ENCODE measurements at places on chromosomes 1 and 21. TPM values are rescaled to one million over a fixed set of nuclear protein-coding genes. Genes with fewer than 3 reads are reported as not detected.

DIRAS3 gene
- total RNA-seq, result 0.72 TPM

AADACL4 gene
- not detected for total RNA-seq

DMBX1 gene
- total RNA-seq, result 0.37 TPM

LRRC7 gene
- total RNA-seq, result not detected

DNA sequence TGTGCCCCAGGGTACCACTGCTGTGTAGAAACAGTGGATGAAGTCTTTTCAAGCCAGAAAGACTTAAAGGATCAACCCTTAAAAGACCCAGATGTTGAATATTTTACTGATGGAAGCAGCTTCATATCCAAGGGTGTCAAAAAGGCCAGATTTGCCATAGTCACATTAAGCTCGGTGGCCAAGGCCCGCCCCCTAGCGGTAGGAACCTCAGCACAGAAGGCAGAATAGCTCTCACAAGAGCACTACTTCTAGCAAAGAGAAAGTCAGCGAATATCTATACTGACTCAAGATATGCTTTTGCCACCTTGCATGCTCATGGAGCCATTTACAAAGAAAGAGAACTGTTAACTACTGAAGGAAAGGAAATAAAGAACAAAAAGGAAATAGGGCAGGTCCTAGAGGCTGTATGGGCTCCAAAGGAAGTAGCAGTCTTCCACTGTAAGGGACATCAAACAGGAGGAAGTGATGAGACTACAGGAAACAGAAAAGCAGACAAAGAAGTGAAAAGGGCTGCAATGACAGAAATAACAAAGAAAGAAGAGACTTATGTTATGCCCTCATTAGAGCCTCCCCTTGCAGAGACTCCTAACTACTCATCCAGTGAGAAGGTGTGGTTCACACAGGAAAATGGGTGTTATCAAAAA lies 90.5 kb downstream of the LIPI start:
- peak; percentile 72 for DNase-seq

DNA sequence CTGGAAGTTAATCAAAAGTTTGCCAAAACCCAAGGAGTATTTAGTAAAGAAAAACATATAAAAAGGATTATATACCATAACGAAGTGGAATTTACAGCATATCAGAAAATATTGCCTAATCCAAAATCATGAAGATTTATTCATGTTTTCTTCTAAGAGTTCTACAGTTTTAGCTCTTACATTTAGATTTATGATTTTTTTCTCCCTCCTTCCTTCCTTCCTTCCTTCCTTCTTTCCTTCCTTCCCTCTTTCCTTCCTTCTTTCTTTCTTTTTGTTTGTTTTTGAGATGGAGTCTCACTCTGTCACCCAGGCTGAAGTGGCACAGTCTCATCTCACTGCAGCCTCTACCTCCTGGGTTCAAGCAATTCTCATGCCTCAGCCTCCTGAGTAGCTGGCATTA lies 15.7 kb upstream of the PRSS38 start:
- no peak for DNase-seq

GRCh38 chr1:234842726-234843641 lies 233.0 kb upstream of the IRF2BP2 start:
- peak; percentile 87 for DNase-seq

- DNase-seq, result no peak
These were observed 53.6 kb downstream of the SLC45A1 start for GRCh38 chr1:8371372-8371991.

DNA sequence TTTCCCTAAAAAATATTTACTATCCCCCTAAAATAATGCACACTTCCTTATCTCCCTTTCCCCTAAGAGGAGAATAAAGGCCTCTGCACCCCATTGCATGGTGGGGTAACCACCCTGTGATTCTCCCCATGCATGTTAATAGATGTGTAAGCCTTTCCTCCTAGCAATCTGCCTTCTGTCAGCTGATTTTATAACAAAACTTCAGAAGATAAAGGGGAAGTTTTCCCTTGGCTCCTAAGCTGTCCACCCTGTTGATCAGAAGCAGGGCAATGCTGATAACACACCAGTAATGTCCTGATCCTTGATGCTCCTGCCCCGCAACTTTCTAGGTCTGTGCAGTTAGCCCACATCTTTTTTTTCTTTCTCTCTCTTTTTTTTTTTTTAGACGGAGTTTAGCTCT lies 11.4 kb upstream of the RNF187 start:
- no peak for DNase-seq

DNA sequence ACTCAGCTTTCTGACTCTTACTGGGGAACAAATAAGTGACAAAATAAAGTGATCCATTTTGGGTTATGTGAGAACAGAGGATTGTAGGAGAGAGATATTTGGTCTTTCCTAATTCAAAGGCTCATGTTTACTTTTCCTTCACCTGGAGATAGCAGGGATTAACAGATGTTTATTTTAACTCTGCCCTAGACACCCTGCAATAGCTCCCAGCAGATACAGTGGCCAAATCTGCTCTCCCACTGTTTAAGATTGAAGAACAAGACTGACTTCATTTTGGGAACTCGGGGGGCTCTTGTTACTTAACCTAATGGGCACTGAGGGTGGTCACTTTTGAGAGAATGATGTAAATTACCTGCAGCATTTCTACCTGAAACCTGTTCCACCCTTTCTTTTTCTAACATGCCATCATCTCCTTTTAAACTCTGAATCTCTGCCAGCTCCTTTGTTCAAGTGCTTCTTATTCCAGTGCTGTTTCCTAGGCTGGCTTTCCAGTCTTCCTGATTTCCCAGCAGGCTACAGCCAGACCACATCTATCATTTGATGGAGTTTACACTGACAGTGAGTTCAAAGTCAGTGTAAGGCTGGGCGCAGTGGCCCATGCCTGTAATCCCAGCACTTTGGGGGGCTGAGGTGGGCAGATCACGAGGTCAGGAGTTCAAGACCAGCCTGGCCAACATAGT lies 90.0 kb downstream of the SELENOF start:
- no peak for DNase-seq

DNA sequence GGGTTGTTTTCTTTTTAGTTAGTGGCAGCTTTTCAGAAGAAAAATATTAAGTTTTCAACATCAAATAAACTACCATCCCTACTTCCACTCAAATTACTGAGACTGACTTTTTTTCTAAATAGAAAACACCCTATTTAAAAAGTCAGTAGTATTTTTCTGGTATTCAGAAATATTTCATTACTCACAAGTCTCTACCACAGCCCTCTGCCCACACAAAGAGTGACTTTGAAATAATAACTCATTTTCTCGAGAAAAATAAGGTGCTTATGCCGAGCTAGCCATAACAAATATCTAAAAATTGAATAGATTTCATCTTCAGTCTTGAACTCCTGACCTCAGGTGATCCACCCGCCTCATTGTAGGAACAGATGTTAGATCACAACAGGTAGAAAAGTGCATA lies 41.8 kb upstream of the USP25 start:
- no peak for DNase-seq

- DNase-seq, result no peak
These were observed 199.2 kb downstream of the DNM3 start for GRCh38 chr1:172040466-172040865.

GRCh38 chr1:11964656-11965055 lies 15.6 kb upstream of the MFN2 start:
- DNase-seq, result no peak

- DNase-seq, result no peak
These were observed 49.5 kb upstream of the SLC19A1 start for GRCh38 chr21:45591619-45592207.

DNA sequence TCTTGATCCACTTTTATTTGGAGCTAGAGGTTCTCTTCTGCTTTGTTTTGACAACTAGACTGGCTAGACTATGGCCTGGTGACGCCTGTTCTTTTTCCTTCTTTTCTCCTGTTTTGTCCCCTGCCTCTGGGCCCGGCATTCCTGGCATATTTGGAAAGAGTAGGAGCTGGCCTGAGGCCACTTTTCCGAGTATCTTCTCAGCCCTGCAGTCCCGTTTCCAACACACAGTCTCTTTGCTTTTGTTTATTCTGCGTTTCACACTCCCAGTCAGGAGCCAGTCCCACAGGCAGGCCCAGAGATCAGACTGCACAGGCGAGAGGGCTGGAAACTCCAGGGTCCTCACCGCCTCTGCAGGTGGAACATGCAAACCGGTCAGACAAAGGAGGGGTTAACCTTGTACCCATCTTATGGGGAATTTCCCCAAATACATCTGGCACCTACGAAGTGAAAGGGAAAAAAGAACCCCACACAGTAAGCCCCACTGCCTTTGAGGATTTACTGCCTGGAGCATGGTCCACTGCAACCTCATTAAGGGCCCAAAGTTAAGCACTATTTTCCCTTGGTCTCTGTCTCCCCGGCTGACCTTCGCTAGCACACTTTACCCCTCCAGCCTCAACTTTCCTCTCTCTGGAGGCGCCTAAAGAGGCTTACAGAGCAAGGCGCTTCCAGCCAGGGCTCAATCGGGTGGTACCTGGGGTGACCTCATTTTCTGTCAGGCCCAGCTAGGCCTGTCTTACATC lies 141.1 kb downstream of the TOMM20 start:
- no peak for DNase-seq

DNA sequence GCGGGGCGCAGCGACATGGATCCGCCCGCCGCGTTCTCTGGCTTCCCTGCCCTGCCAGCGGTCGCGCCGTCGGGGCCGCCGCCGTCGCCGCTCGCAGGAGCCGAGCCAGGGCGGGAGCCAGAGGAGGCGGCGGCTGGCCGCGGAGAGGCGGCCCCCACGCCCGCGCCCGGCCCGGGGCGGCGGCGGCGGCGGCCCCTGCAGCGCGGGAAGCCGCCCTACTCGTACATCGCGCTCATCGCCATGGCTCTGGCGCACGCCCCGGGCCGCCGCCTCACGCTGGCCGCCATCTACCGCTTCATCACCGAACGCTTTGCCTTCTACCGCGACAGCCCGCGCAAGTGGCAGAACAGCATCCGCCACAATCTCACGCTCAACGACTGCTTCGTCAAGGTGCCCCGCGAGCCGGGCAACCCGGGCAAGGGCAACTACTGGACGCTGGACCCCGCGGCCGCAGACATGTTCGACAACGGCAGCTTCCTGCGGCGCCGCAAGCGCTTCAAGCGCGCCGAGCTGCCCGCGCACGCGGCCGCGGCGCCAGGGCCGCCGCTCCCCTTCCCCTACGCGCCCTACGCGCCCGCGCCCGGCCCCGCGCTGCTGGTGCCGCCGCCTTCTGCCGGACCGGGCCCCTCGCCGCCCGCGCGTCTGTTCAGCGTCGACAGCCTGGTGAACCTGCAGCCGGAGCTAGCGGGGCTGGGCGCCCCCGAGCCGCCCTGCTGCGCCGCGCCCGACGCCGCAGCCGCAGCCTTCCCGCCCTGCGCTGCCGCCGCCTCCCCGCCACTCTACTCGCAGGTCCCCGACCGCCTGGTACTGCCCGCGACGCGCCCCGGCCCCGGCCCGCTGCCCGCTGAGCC lies 459 bp downstream of the FOXE3 start:
- DNase-seq, result peak; percentile 23

DNA sequence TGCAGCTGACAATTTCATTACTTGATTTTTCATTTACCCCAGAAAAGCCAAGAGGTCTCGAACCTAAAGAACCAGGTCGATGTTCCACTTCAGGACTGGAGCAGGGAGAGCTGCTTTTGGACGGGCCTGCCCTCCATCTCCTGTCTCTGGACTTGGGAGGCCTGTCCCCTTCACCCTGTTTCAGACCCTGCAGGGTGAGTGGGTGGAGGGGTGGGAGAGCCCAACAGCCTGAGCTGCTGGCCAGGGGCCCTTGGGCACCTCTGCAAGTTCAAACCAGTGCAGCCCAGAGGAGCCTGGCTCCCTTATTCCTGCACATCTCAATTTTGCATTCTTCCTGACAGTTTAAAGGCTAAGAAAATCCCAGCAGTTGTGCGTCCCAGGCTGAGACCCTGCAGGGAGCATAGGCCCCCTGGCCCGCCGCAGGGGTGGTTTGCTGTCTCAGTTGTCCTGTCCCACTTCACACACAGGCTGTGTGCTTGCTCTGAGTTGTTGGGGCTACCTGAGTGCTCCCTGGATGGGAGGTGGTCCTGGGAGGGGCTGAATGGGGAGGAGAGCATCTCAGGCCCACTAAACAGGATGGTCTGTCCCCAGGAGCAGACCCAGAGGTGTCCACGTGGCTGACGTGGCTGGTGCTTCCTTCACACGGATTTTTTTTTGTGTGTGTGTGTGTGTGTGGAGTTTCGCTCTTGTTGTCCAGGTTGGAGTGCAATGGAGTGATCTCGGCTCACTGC lies 443.7 kb downstream of the PTPRU start:
- DNase-seq, result no peak

DNA sequence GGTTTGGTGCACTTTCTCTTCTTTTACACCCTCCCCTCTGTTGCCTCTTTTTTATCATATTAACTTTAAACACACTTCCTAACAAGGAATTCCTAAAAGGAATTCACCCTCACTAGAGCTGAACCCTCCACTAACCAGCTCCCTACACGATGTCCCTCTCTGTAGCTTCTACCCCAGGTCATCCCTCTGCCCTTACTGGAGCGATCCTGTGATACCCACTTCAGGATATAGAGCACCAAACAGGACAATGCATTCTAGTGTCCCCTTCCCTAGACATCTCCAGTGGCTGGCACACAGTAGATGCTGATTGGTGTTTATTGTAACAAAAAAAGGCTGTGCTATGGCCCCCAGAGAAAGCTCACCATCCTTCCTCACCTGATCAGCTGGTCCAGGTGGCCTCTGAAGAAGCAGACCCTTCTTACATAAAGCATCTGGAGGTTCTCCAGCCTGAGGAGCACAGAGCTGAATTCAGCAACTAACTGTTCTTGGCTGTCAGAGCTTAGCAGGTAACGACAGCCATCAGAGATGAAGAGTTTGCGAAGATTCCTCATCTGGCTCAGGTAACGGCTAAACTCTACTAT lies 1.4 kb downstream of the PRAMEF18 start:
- DNase-seq, result no peak

DNA sequence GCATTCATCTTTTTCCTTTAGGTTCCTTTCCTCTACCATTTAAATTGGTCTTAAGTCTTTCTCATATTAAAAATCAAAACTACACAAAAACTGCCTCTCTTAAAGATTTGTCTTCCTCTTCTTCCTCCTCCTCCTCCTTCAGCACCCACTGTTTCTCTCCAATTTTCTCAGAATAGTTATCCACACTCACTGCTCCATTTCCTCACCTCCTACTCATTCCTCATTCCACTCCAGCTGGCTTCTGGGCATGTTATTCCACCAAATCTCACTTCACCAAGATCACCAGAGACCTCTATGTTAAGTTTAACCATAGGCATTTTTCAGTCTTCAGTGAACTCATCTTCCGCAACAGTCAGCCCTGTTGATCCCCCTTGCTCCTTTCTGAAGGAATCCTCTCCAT lies 173.7 kb downstream of the SLC35F3 start:
- DNase-seq, result no peak

- DNase-seq, result no peak
These were observed 25.8 kb upstream of the PPT1 start for GRCh38 chr1:40122855-40123254.

DNA sequence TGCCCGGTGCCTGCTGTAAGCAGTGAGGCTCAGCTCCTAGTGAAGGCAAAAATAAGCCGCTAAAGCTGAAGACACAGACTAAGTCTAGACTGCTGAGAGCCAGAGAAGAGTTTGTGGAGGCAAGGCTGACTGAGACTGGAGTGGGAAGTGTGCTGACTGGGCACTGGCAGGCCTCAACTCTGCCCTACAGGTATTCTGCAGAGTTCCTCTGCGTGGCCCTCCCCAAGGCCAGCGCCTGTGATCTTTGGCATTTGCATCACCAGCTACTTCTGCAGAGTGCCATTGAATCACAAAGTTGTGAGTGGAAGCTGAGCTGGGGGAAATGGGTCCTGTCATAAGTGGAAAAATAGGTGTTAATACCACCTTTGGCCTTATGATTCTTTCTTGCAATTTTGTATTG lies 905.7 kb downstream of the PLA2G4A start:
- no peak for DNase-seq

- DNase-seq, result no peak
These were observed 2.4 kb downstream of the CAPN9 start for GRCh38 chr1:230749635-230750034.

All from activated T-cell treated with anti-CD3 and anti-CD28 coated beads, Interleukin-2, amount 50 U/mL, for 72 hours (primary cell).